Neuronal stem cell (in vitro differentiated cells): ENCODE measurements at places on chromosomes 5 and 9.

DNA sequence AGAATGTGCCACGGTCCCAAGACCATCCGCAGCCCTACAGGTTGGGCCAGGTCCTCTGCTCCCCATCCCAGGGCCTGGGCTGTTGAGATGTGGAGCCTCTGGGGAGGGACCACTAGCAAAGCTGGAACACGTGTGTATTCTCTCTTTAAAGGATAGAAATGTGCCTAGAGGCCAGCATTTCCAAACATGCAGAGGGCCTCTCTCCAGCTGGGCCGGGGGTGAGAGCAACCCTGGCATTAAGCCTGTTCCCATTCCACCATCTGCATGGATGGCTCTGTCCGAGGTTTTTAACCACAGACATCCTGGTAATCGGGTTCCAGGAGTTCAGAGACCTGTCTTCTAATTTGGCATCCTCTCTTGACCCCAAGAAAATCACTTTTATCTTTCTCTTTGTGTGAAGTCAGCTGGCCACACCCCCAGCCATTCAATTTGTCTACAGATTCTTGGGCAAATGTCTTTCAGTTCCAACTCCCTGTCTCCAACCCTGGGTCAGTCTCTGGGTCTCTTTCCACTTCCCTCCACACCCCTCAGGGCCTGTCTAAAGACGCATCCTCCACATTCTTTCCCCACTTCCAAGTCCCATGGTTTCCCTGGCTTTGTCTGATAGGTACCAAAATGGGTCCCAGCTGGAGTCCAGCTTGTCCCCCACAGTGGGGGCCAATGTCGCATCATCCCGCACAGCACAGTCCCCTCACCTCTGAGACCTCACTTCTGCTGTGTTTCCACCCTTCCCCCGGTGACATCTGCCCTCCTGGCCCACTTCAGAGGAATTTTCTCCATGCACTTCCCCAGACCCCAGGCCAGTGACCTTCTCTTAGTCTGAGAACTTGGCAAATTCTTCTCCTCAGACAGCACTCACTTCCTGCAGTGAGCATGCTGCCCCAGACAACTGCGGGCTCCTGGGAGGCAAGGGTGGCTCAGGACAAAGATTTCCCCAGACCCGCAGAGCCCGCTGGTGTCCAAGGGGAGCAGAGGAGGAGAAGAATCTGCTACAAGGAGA is 56.8 kb downstream of the PTPDC1 start:
- no peak overlapping the region for H3K4me3 ChIP-seq
- no peaks in the 10 kb centered on the region for H3K27me3 ChIP-seq

DNA sequence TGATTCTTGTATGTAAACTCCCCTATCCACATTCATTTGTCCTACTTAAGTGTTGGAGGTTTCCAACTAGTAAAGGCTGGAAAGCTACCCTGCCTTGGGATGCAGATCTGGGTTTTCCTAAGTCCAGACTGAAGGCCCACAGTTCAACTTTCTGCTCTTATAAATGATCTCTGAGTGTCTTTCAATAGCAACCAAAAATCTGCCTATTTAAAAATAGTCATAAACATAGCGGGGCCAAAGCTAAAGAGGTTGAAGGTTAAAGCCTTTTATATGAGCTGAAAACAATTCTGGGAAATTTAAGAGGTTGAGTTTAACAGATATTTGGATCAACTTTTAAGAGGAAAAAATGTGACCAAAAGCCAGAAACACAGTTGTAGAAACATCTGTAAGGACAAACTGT is 87.2 kb downstream of the NTRK2 start:
- H3K27me3 ChIP-seq = no peaks in the 10 kb centered on the region
- peaks cover 9% of the 10 kb centered on the region for H3K4me1 ChIP-seq
- no peak for DNase-seq
- no peak overlapping the region for H3K27ac ChIP-seq
- H3K36me3 ChIP-seq = no peaks in the 10 kb centered on the region
- H3K4me3 ChIP-seq = no peak overlapping the region

DNA sequence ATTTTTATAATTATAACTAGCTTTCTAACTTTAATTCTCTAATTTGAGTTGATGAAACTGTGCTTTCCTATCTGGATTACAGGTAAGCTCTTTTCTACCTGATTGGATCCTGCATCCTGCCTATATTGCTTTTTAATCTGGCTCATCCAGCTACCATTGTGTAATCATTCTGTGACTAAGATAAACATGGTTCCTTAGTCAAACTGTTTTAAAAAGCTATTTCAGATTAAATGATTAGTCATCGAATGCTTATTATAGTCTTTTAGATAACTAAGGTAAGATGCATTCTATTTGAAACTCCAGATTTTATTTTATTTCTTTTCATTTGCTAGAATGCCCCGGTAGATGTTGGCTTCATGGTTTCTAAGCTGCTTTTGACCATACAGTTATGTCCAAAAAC is 50.7 kb downstream of the ICE1 start:
- DNase-seq = no peak
- no peak overlapping the region for H3K4me3 ChIP-seq
- no peak overlapping the region for H3K27ac ChIP-seq
- no peaks in the 10 kb centered on the region for H3K27me3 ChIP-seq
- no peaks in the 10 kb centered on the region for H3K4me1 ChIP-seq

DNA sequence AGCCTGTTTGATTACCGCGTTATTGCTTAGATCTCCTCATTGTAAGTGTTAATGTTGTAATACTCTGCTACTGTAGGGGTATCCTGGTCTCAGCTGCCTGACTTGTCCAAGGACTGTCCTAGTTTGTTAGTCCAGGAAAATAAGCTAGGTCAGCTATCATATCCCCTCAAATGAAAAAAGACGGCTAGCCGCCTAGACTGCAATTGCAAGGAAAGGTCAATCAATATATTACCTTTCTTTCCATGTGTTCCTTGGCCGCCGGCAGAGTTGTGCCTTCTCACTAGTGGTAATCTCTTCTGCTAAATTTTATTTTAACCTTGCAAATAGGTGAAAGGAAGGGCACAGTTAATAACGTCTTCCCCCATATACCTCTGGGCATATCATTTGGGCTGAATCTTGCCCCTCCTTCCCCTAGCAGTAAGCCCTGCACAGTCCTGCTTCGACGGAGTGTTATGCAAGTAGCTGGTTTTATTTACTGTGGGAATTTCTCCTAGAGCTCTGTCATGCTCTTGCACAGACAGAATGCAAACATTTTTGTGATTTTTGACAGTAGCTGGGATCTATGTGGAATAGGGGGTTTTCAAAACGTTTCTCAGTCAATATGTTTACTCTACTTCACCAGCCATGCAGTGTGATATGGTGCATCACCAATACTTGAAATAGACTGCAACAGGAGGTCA is 288.5 kb downstream of the MAST4 start:
- no peaks in the 10 kb centered on the region for H3K4me1 ChIP-seq
- no peak overlapping the region for H3K4me3 ChIP-seq
- DNase-seq = no peak
- H3K27ac ChIP-seq = no peak overlapping the region
- H3K36me3 ChIP-seq = no peaks in the 10 kb centered on the region

GRCh38 chr9:130639124-130639765 is 25.1 kb upstream of the PRDM12 start:
- peaks cover 46% of the 10 kb centered on the region for H3K36me3 ChIP-seq
- no peak for DNase-seq
- H3K27me3 ChIP-seq = no peaks in the 10 kb centered on the region

DNA sequence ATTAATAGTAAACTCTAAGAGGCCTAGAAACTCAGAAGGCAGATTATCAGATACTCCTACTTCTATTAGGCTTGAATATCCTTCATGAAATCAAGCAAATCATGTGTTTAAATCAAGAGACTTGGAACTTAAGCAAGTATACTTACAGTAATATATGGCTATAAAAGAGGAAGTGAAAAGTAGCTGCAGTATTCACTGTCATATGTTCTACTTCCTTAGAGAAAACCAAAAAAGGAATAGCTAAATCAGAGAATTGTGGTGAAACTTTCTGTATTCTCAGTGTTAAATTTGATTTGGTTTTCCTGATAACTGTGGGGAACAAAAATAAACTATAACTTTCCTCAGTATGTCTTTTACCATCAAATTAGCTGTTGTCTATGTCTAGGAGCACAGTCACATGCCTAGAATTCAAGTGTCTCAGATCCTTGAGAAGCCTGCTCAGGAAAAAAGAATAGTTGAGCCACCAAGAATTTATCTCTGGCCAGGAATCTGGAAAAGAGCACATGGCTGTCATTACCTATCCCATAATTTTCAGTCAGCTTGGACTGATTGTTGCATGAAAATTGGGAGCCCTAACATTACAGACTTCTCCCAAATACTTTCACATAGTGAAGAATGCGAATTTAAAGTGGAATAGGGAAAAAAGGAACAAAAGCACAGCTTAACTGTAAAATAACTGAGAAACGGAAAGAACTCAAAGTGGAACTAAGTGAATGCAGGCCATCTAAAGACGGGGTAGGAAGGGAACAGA is 1.7 kb downstream of the FKBP15 start:
- no peak for DNase-seq
- H3K27me3 ChIP-seq = no peaks in the 10 kb centered on the region
- H3K27ac ChIP-seq = no peak overlapping the region
- H3K36me3 ChIP-seq = no peaks in the 10 kb centered on the region
- H3K4me1 ChIP-seq = peaks cover 4% of the 10 kb centered on the region

- no peak overlapping the region for H3K4me3 ChIP-seq
- H3K27ac ChIP-seq = no peak overlapping the region
- no peak for DNase-seq
- H3K36me3 ChIP-seq = no peaks in the 10 kb centered on the region
These were observed 278.4 kb downstream of the EBF1 start for GRCh38 chr5:158821331-158821730.

- H3K4me1 ChIP-seq = no peaks in the 10 kb centered on the region
- no peak for DNase-seq
- no peak overlapping the region for H3K4me3 ChIP-seq
- no peaks in the 10 kb centered on the region for H3K36me3 ChIP-seq
These were observed 1240.7 kb upstream of the WWC1 start for GRCh38 chr5:167050568-167051401.

DNA sequence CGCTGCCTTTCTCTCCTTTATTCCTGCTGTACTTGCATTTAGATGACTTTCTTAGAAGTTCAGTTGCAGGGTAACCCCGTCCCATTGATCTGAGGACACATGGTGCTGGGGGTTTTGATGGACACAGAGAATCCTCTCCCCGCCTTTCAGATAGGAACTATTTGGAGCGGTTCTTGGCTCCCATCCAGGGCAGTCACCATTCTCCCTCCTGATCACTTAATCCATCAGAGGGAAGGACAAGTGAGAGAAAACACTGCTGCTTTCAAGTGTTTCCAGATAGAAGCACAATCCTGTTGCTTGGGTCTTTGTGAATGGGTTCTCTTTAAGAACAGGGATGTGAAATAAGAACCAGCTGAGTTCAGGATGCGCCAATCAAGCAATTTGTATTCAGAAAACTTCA is 85.2 kb downstream of the IRX1 start:
- H3K27me3 ChIP-seq = no peaks in the 10 kb centered on the region
- no peak for DNase-seq
- no peak overlapping the region for H3K27ac ChIP-seq
- no peaks in the 10 kb centered on the region for H3K36me3 ChIP-seq
- no peak overlapping the region for H3K4me3 ChIP-seq
- H3K4me1 ChIP-seq = no peaks in the 10 kb centered on the region

GRCh38 chr9:122127396-122127798 is 32.2 kb downstream of the NDUFA8 start:
- peaks cover 17% of the 10 kb centered on the region for H3K4me1 ChIP-seq
- no peak overlapping the region for H3K27ac ChIP-seq
- no peak for DNase-seq
- peaks cover 4% of the 10 kb centered on the region for H3K27me3 ChIP-seq
- H3K4me3 ChIP-seq = no peak overlapping the region
- no peaks in the 10 kb centered on the region for H3K36me3 ChIP-seq

GRCh38 chr9:130860458-130861316 is 25.6 kb downstream of the ABL1 start:
- no peak for DNase-seq
- H3K27ac ChIP-seq = peak overlapping the region; percentile 25
- no peaks in the 10 kb centered on the region for H3K27me3 ChIP-seq
- peaks cover 12% of the 10 kb centered on the region for H3K4me1 ChIP-seq
